B cell (primary cell): ENCODE measurements at places on chromosomes 2 and 18.

GRCh38 chr2:95030496-95030895 is 5.0 kb downstream of the MAL start:
- no peaks in the 10 kb centered on the region for H3K36me3 ChIP-seq
- H3K4me3 ChIP-seq: no peak overlapping the region
- no peak for DNase-seq

GRCh38 chr18:21452276-21452780 is 148.2 kb downstream of the ESCO1 start:
- H3K36me3 ChIP-seq: no peaks in the 10 kb centered on the region
- H3K4me1 ChIP-seq: no peaks in the 10 kb centered on the region
- no peak for DNase-seq
- H3K27ac ChIP-seq: no peak overlapping the region
- no peaks in the 10 kb centered on the region for H3K27me3 ChIP-seq
- H3K4me3 ChIP-seq: no peak overlapping the region

DNA sequence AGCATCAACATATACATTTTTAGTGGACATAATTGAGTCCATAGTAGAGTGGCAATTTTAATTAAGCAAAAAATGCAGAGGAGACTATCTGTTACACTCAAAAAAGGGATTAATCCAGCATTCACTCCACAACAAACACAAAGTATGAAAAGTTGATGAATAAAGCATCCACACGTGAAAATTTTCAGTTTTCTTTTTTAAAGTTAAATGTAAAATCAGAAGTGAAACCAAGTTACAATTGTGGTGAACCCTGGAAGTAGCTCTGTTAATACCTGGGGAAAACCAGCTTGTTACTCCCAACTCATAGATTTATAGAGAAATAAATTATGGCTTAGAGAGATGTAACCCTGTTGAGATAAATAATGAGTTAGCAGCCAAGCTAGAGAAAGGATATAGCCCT is 807.8 kb downstream of the TRIB2 start:
- no peak for DNase-seq
- no peak overlapping the region for H3K27ac ChIP-seq
- no peaks in the 10 kb centered on the region for H3K4me1 ChIP-seq
- H3K4me3 ChIP-seq: no peak overlapping the region

DNA sequence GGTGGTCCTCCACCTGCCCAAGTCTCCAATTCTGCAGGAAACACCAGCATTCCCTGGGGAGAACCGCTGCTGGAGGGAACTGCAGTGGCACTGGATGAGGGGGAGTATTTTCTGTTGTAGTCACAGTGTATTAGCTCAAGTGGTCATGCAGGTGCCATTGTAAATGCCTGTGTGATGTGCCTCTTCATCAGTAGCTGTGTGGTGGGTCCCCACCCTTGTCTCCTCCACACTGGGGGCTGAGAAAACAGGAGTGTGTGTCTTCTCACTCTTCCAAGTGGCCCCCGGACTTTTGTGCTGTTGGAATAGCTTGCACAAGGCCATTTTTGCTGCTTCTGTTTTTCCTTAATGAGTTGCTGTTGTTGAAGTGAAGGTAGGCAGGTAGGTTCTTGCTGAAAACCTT is 8.7 kb downstream of the NCK2 start:
- H3K27ac ChIP-seq: peak overlapping the region; percentile 29
- no peaks in the 10 kb centered on the region for H3K27me3 ChIP-seq
- DNase-seq: no peak
- H3K4me3 ChIP-seq: no peak overlapping the region

DNA sequence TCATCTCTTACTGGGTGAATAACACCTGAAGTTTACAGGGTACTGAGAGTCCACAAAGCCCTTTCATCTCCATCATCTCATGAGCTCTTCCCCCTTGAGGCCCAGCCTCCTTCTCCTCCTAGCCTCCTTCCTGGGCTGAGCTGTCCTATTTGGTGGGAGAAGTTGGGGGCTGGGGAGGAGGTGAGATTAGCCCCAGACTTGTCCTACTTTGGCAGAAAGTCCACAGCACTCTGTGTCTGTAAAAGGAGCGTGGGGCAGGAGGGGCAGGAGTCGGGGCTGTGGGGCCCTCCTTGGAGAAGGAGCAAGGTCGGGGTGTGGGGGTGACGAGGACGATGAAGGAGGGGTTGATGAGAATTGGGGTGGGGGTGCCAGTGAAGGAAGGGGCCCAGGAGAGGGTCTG is 10.0 kb upstream of the DES start:
- DNase-seq: no peak
- H3K4me3 ChIP-seq: no peak overlapping the region
- H3K4me1 ChIP-seq: no peaks in the 10 kb centered on the region
- H3K27ac ChIP-seq: no peak overlapping the region
- peaks cover 14% of the 10 kb centered on the region for H3K27me3 ChIP-seq
- no peaks in the 10 kb centered on the region for H3K36me3 ChIP-seq
